Endodermal cell (in vitro differentiated cells): ENCODE measurements at places on chromosomes 5 and 9. TPM values are rescaled to one million over a fixed set of nuclear protein-coding genes. Genes with fewer than 3 reads are reported as not detected.

The PCDHA1 gene
- 2.5 and 2.9 TPM in 2 replicates for total RNA-seq

The SLC4A9 gene
- 0.27 and 0.79 TPM in 2 replicates for total RNA-seq

- peak; percentile 24 for DNase-seq
These were observed 14.9 kb upstream of the CARD19 start for GRCh38 chr9:93081081-93081529.

The PCDHB5 gene
- 42.8 and 43.5 TPM in 2 replicates for total RNA-seq

GRCh38 chr5:73796164-73797131, 170.5 kb downstream of the ARHGEF28 start:
- DNase-seq = peak; percentile 56

DNA sequence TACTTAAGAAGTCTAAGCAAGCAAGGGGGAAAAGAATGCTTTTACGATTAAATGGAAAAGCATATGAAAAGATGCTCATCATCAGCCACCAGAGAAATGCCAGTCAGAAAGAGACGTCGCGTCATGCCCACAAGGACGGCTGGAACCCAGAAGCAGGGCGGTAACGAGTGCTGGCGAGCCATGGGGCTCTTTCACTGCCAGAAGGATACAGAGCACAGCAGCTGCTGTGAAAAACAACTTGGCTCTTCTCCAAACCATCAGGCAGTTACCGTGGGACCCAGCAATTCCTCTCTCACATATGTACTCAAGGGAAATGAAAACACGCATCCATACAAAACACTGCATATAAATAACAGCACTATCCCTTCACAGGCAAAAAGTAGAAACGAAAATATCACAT, 95.5 kb downstream of the CAMSAP1 start:
- DNase-seq = no peak

The GSN gene
- total RNA-seq = 57.0 and 57.8 TPM in 2 replicates

The SLC46A2 gene
- not detected in 2 replicates for total RNA-seq

- no peak for DNase-seq
These were observed 13.4 kb upstream of the GAPT start for GRCh38 chr5:58477760-58478376.

DNA sequence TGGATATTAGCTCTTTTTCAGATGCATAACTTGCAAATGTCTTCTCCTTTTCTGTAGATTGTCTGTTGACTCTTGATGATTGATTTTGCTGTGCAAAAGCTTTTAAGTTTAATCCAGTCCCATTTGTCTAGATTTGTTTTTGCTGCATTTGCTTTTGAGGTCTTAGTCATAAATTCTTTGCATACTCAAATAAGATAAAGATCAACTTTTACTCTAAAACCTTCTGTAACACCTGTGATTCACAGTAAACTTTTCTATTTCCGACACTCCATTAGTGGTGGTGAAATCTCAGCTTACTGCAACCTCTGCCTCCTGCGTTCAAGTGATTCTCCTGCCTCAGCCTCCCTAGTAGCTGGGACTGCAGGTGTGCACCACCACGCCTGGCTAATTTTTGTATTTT, 239.0 kb upstream of the ST8SIA4 start:
- no peak for DNase-seq

- no peak for DNase-seq
These were observed 87.9 kb downstream of the MRPS27 start for GRCh38 chr5:72231991-72232703.

- peak; percentile 42 for DNase-seq
These were observed 3.2 kb upstream of the SET start for GRCh38 chr9:128685636-128686489.

The FCN1 gene
- not detected in 3 replicates for total RNA-seq

DNA sequence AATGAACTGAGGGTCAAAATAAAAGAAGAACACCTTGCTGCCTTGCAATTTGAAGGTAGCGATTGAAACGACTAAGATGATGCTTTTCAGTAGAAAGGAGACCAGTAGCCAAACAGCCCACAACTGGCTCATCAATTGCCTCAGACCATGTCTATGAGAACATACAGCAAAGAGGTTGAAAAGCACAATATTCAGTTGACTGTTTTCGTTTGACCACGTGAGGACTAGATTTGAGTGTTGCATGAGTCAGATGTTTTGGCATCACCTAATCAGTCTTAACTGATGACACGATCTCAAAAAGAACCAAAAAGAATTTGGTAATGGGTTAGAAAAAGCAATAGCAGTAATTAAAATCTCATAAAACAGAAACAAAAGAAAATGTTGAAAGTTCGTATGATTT, 82.7 kb upstream of the IL7R start:
- no peak for DNase-seq

The TMC1 gene
- total RNA-seq = 0.05 and 0.09 TPM in 2 replicates

The PCBD2 gene
- total RNA-seq = 12.6 and 13.0 TPM in 2 replicates

DNA sequence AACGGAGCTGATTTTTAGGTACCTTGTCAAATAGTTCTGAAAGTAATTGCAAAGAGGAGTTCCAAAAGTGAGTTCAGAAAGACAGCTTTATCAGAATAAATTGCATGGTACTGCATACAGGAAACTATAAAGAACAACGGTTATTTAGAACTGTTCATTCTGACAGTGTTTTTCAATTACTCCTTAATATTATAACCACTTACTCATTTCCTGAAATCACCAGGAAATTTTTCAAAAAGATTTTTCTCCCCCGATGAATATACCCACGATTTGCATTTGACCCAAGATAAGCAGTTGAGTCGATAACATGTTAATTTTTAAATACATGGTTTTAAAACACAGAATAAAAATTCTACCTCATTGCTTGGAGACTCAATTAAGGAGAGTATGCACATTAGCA, 9.4 kb downstream of the DOCK8 start:
- no peak for DNase-seq

GRCh38 chr9:36407122-36407723, 7.2 kb upstream of the RNF38 start:
- peak; percentile 81 for DNase-seq

GRCh38 chr5:140041099-140041491, 2.0 kb downstream of the NRG2 start:
- no peak for DNase-seq

The TMOD1 gene
- total RNA-seq = 3.6 to 6.1 TPM (median 4.1 TPM) in 3 replicates

GRCh38 chr5:142686210-142686734, 382 bp upstream of the FGF1 start:
- peak; percentile 75 for DNase-seq

- DNase-seq = peak; percentile 87
These were observed 544 bp downstream of the NPM1 start for GRCh38 chr5:171387970-171388815.

DNA sequence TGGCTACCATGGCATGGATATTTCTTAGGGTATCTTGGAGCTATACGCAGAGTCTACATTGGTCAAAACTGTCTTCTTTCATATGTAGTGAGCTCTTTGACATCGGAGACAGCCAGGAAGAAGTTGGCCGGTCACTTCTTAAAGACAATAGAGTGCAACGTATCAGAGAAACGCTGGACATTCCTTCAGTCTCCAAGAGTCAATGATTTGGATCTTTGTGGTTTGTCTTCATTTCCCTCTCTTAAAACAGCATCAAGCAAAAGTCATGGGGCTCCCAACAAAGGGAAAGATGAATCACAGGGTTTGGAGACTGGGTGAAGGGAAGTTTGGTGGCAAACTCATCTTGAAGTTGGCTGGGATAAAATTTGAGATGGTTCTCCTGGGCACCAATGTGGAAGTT, 320.1 kb downstream of the AGTPBP1 start:
- DNase-seq = no peak

GRCh38 chr5:149782018-149782894, 52.1 kb downstream of the PPARGC1B start:
- DNase-seq = no peak

- no peak for DNase-seq
These were observed 154.3 kb downstream of the NFIB start for GRCh38 chr9:14159440-14160216.

The SMIM32 gene
- 0.15 and 0.18 TPM in 2 replicates for total RNA-seq

The PAPPA gene
- 0.09 and 0.11 TPM in 2 replicates for total RNA-seq

The CTSV gene
- total RNA-seq = 256 to 319 TPM (median 303 TPM) in 3 replicates

DNA sequence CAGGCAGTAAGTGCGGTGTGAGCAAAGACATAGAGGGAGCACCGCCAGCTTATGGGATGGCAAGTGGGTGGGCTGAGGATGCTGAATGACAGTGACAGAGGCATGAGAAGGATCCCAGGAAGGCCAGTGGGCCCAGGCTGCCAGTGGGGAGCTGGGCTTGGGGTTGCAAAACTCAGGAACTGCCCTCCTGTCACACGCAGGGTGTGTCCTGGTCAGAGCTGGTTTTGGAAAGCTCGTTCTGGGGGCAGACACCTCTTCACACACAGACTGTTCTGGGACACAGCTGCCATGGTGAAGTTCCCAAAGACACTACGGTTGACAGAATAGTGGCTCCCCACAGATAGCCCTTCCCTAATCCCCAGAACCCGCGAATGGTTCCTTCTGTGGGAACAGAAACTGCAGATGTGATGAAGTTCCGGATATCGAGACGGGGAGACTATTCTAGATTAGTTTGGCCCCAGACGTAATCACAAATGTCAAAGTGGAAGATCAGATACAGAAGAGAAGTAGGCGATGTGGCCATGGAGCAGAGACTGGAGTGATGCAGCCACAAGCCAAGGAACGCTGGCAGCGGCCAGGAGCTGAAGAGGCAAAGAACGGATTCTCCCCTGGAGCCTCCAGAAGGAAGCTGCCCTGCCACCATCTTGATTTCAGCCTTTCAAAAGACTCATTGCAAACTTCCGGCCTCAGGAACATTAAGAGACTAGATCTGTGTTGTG, 159.0 kb downstream of the COL23A1 start:
- peak; percentile 9 for DNase-seq
